Fibroblast of lung (primary cell): ENCODE measurements at places on chromosomes 13 and 19.

DNA sequence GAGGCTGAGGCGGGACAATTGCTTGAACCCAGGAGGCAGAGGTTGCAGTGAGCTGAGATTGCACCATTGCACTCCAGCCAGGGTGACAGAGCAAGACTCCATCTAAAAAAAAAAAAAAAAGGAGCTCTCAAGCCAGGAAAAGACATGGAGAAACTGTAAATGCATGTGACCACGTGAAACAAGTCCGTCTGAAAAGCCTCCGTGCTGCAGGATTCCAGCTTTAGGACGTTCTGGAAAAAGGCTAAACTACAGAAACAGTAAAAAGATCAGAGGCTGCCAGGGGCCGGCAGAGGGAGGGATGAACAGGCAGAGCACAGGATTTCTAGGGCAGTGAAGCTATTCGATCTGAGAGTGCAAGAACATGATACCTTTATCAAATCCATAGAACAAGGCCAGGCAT, 40.7 kb upstream of the NDUFS7 start:
- H3K36me3 ChIP-seq, result no peaks in the 10 kb centered on the region
- no peaks in the 10 kb centered on the region for H3K4me1 ChIP-seq
- no peak for DNase-seq
- H3K27me3 ChIP-seq, result no peaks in the 10 kb centered on the region

- no peak within 1 kb of the TSS for H3K4me3 ChIP-seq
- peaks cover 5% of the 10 kb centered on the region for H3K27me3 ChIP-seq
- peak within 1 kb of the TSS; percentile 91 for H3K27ac ChIP-seq
- DNase-seq, result no peak
These were observed at the start of gene ELANE for GRCh38 chr19:852136-853013. TSS of gene ELANE (plus strand) at chr19:852303. CDS start at chr19:852329, 26 bp downstream.

GRCh38 chr19:34276614-34277013, 22.3 kb downstream of the GARRE1 start:
- H3K4me1 ChIP-seq, result peaks cover 13% of the 10 kb centered on the region
- no peak overlapping the region for H3K27ac ChIP-seq
- no peak for DNase-seq

DNA sequence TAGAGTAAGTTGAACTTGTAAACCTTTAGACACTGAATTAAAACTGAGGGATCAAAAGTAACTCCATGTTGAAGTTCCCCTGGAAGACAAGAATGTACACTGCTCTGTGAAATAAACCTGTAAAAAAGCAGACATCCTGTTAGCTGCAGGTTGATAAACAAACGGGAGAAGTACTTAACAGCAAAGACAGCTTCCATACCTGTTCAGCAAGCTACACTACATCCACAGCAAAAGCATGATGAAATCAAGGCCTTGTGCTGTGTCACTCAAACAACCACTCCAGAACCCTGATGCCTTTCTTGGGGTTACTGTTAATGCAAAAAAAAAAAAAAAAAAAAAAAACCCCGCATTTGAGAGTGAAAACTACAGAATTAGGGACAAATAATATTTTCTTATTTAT, 20.8 kb downstream of the ANKRD10 start:
- no peaks in the 10 kb centered on the region for H3K4me1 ChIP-seq
- H3K36me3 ChIP-seq, result peaks cover 2% of the 10 kb centered on the region
- no peak overlapping the region for H3K27ac ChIP-seq
- H3K4me3 ChIP-seq, result no peak overlapping the region
- no peak for DNase-seq
